LoVo (cell line): ENCODE measurements at places on chromosomes 16 and 17.

- DNase-seq = no peak
Observed at GRCh38 chr17:66573078-66573477, 261.8 kb upstream of the CACNG5 start.

- DNase-seq = no peak
Observed at GRCh38 chr16:28260193-28260592, 32.1 kb upstream of the SBK1 start.

DNA sequence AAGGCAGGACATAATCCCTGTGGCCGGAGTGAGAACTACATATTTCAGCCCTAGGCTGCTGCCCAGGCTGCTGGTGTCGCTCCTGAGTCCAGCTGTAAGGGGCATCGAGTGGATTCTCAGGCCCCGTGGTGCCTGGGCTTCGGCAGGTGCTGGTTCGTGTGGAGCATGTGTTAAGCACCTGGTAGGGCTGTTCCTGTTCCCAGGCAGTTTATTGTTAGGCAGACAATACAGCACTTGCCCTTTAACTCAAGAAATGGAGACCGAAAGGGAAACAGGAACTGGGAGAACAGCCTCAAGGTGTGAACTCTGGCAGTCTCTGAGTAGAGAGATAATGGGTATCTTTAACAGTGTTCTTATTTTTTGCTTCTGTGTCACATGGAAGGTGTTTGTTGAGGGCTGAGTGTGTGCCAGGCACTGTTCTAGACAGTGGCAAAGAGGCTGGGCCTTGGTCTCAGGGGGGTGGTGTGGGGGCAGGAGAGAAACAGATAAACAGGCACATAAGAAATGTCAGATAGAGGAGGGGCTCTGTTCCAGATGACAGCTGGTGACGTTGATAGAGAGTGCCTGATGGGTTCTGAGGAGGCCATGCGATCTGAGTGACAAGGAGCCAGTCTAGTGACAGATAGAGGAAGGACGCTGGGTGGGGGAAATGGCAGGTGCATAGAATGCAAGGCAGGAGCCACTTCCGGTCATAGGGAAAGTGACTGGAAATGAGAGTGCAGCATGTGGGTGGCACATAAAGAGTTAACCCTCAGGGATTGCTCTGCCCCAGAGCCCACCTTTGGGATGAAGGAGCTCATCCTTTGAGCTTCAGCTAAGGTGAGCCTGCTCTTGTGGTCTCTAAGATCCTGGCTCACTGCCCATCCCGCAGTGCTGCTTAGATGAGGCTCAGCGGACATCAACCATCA is 33.8 kb downstream of the EPN2 start:
- no peak for DNase-seq

DNA sequence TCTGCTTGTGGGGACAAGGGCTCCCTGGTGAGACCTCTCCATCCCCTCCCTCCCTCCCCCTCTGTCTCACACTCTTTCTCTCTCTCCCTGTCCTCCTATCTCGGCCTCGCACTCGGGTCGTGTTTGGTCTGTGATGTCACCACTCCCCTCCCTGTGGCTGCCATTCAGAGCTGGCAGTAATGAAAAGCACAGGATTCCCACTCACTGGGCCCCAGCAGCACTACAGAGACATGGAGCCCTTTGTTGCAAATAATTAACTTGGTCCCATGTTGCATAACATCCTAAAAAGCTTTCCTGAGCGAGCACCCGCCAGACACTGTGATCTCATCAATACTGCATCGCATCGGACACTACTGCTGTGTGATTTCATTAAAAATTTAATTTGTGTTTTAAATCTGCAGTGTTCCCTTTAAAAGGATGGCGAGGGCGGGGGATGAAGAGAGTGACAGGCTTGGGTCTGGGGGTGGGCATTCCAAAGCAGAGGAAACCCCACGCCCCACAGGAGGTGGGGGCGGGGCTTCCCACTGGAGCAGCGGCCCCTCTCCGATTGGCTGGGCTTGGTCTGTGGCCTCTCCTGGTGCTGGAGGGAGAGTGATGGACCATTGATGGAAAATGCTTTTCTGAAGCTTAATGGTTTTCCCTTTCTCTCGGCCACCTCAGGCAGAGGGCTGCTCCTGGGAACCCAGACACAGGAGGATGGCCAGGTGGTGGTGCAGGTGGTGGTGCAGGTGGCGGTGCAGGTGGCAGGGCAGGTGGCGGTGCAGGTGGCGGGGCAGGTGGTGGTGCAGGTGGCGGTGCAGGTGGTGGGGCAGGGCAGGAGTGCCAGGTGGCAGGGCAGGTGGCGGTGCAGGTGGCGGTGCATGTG is 15.3 kb upstream of the NPTX1 start:
- DNase-seq = no peak

- DNase-seq = no peak
Observed at GRCh38 chr17:20225162-20226115, 216.3 kb downstream of the SPECC1 start.

DNA sequence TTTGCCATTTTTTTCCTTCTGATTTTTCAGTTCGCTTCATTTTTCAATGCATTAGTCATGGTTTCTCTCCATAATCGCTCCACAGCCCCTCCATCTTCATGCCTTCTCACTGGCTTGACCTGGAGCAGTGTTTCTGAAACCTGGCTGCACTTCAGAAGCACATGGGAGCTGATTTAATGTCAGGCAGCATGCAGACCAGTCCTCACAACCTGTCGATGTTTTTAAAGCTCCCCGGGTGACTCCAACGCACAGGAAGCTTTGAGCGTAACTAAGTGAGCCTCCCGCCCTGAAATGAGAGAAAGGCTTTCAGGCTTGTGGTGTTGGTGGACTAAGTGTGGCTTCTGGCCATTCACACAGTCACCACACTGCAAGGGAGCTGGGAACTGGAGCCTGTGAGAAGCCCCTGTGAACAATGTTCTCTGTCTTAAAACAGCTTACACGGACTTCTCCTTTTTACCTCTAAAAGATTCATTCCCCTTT is 16.8 kb upstream of the DRG2 start:
- no peak for DNase-seq

GRCh38 chr17:55652114-55652823 is 70.4 kb downstream of the TMEM100 start:
- no peak for DNase-seq

- no peak for DNase-seq
Observed at GRCh38 chr17:11026903-11027302, 189.0 kb upstream of the PIRT start.

DNA sequence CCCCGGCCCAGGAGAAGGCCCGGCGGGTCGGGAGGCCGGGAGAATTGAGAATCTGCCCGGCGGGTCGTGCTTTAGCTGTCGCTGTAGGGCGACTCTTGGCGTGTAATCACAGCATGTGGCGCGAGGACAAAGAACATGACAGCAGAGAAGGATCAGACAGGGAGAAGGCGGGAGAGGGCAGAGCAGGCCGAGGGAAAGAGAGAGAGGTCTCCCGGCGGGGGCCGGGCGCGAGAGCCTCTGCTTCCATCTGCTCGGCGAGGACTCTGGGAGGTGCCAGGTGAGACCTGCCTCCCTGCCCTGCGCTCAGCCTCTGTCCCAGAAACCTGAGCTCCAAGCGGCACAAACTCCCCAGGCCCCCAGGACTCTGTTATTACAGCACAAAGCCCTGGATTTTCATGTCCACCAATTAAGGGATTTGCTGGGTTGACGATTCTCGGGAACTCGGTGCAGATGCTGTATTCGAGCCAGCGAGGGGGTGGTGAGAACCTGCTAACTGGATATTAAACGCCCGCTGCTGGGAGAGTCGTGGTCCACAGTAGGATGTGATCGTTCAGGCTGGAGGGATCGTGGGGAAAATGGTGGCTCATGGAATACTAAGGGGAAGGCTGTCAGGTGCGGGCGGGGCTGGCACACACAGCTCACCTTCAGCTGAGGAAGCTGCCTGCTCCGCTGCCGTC is 172.0 kb upstream of the CIBAR2 start:
- DNase-seq = no peak

DNA sequence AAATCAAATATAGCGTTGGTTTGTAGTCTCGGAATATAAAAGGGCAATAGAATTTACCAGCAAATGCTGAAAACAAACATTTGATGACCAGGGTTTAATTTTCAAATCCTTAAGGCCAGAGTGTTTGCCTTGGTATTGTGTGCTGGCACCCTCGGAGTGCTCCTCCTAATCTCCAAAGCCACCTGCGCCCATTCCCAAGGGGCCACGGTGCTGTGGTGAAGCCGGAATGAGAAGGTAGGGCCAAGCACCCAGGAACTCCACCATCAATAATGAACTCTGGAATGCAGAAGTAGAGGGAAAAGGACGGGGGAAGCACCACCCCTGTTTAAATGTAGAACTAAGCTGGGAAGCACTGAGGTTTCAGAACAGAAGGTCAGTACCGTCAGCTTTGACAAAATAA is 51.9 kb downstream of the COG7 start:
- DNase-seq = no peak

DNA sequence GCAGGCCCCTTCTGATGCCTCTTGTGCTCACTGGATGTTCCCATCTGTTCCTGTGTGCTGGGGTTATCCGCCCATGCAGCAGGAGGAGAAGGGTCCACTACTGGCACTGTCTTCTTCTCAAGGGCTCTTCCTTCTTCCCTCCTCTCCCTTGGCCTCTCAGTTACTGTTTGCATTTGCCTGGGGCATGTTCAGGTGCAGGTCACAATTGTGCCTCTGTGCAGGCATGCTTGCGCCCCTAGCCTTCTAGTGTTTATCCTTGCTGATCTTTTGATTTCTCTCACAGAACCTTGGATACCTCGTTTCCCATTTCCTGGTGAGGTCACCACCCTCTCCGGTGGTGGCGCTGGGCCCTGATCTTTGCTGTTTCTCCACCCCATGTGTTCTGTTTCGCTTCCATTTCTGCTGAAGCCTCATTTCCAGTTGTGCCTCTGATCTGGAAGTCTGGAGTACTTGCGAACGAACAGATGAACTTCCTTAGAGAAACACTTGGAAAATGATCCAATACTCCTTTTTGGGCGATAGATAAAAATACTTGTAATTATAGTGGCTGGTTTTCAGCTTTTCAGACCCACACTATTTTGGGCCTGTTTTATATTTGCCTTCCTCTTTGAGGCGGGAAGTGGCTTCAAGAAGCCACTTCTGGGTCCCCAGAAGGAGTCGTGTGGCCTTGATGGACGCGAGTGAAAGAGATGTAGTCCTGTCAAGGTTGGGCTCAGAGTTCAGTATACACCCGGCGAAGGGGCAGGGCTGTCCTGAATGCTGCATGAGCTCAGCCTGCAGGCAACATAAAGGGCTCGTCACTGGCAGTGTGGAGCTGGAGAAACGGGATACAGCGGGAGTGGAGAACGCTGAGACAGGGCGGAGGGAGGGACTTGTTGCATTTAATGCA is 312.9 kb downstream of the SNX29 start:
- no peak for DNase-seq

DNA sequence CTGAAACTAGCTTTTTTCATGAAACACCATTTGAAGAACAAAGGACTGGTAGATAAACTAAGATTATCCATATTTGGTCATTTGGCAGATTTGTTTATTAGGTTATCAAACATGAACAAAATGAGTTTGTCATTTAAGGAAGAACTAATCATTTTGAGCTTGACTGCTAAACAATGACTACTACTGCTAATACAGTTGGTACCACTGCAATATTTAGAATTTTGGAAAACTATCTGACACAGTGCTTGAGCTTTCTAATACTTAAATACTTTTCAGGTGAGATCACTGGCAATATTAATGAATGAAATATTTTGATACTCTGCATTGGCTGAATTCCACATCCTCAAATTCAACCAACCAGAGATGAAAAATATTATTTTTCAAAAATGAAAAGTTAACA is 47.2 kb downstream of the MED13 start:
- no peak for DNase-seq

DNA sequence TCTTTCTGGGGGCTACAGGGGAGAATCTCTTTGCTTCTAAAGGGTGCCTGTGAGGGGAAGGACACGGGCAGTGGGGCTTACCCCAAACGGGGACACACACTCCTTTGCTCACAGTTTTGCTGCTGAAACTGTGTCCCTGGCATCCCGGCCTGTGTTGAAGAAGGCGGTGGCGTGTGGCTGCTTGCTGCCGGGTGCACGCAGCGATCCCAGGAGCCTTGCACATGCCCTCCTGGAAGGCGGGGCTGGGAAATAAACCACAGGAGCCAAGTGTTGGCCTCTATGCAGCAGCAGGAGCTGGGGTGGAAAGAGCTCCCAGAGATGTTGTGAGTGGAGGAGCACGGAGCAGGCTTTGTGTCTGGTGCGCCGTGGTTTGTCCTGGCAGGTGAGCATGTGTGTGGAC is 131.0 kb upstream of the CIBAR2 start:
- no peak for DNase-seq

DNA sequence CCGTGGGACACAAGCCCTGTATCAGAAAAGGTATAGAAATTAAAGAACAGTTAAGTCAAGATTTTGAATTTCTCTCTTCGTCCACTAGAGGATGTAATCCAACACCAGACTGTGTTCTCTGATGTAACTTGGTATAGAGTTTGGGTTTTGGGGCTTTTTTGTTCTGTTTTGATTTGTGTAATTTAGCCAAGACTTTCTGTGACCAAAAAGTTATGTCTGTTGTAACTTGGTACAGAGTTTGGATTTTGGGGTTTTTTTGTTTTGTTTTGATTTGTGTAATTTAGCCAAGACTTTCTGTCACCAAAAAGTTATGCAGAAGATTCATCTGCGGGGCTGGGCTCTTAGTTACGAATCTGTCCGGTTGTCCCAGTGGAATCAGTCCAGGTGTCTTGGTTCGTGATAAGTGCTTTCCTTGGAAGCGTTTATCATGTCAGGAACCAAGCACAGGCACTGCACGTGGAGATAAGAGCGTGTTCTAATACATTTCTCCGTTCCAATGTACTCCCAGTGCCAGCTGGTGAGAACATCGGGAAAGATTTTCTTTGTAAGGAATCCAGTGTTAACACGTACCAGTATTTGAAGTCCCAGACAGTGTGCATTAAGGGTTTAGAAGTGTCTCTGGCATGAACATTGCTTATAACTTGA is 44.1 kb upstream of the SEC14L1 start:
- no peak for DNase-seq

GRCh38 chr16:51940183-51940582 is 606.8 kb downstream of the TOX3 start:
- DNase-seq = no peak
